ENCODE measurements at places on chromosomes 5 and 9.

DNA sequence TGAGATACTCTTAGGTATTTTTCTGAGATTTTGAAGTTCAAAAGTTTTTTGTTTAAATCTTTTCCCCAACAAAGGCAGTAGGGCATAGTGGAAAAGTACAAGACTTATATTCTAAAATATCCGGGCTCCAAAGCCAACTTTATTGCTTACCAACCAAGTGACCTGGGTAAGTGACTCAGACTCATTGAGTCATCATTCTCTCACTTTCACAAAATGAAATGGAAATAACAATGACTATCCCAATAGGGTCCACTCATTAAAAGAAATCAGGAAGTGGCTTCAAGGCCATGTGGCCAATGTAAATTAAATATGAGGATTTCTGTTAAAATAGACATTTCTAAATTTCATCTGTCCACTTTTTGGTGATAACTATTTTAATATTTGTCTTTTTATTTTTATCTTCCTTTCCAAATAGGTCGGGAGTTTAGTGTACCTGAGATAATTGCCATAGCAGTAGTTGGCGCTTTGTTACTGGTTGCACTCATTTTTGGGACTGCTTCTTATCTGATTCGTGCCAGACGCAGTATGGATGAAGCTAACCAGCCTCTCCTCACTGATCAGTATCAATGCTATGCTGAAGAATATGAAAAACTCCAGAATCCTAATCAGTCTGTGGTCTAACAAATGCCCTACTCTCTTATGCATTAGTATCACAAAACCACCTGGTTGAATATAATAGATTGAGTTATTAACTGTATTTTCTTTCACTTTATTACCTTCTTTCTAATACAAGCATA, 15.5 kb downstream of the TYRP1 start:
- DNase-seq, result no peak

GRCh38 chr9:120710110-120710981, 3.9 kb downstream of the MEGF9 start:
- no peak for DNase-seq

GRCh38 chr9:136199391-136200288, 5.3 kb downstream of the LHX3 start:
- DNase-seq, result no peak

DNA sequence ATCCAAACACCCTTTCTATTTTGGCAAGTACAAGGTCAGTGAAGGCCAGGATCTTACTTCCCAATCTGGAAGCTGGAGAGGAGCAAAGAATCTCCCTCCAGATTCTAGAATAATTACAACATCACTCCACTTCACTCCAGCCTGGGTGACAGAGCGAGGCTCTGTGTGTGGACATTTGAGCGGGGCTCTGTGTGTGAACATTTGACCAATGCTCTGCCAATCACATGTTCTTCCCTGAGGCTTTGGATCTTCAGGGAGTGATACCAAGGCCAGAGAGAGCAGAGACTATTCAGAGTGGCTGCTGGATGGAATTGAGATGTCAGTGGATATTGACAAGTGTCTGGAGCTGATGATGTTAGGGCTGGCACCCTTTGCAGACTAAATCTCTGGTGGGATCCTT, 24.7 kb upstream of the ANKRD34B start:
- DNase-seq, result no peak

DNA sequence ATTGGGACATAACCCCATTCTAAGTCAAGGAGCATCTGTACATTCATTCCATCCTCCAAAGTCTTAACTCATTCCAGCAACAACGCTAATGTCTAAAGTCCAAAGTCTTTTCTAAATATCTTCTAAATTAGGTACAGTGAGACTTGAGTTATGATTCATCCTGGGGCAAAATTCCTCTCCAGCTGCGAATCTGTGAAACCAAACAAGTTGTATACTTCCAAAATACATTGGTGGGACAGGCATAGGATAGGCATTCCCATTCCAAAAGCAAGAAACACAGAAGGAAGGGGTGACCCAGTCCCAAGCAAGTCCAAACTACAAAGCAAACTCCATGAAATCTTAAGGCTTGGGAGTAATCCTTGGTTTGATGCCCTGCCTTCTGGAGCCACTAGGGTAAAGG, 97.6 kb upstream of the FANCC start:
- no peak for DNase-seq
